HCEC 1CT (cell line): ENCODE measurements at places on chromosomes 4 and X.

- DNase-seq, result no peak
Observed at GRCh38 chrX:12488220-12488619, 303.0 kb upstream of the PRPS2 start.

GRCh38 chr4:5338531-5338930 is 287.3 kb downstream of the STK32B start:
- DNase-seq, result no peak

- DNase-seq, result peak; percentile 92
Observed at GRCh38 chr4:125314676-125315575, at the start of gene FAT4. TSS of gene FAT4 (plus strand) at chr4:125314955. CDS start at chr4:125316412, 1,457 bp downstream.

- no peak for DNase-seq
Observed at GRCh38 chrX:38500141-38500540, 61.2 kb upstream of the TSPAN7 start.
